ENCODE measurements at places on chromosomes 2 and 18. TPM values are rescaled to one million over a fixed set of nuclear protein-coding genes. Genes with fewer than 3 reads are reported as not detected.

DNA sequence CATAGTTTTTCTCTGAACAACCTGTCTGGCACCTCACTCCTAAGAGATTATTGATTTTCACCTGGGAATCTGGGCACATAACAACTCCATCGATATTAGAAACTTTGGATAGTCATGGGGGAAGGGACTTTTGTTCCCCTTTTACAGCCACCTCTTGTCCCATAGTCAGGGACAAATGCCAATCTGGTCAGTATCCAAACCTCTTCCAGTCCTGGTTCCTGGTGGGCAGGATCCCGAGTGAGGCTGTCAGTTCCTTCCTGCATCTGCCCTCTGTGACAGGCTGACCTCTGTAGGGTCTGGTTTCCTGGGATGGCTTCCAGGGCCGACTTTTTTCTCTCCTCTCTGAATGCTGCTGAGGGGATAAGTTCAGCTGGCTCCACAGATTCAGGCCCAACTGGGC lies 11.0 kb downstream of the KIF5C start:
- DNase-seq, result no peak

GRCh38 chr2:46697830-46698323 lies 217.7 kb downstream of the MCFD2 start:
- no peak for DNase-seq

DNA sequence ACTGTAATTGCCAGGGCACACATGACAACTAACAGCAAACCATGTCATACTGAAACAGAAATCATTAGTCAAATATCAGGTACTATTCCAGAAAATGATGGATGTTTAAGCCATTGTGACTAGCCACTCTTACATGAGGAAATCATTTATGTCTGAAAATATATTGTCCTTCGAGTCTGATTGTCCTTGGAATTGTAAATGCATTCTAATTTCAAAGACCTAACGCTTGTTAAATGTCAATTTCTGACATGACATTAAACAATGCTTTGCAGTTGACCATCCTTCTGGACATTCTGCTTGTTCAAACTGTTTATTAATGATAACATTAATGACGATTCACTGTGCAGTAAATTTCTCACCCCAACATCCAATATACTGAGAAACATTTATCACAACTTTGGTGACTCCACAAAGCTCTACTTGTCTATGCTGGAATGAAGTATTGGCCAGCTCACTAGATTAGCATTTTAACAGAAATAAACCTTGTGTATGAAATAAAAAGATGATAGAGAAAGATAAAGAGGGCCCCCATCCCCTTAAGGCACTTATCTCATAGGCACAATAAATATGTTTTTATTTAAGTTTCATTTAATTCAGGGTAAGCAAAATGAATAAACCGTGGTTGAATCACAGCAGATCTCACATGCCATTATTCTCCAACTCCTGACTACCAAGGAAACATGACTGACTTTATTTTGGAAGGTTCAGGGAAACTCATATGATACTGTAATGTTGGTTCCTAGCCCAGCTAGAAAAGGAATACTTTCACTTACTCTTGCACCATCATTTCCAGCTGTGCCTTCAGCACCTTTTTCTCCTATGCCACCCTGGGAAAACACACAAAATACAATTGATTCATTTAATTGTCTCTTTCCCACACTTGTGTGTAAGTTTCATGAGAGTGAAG lies 82.3 kb downstream of the COL3A1 start:
- DNase-seq, result peak; percentile 7

DNA sequence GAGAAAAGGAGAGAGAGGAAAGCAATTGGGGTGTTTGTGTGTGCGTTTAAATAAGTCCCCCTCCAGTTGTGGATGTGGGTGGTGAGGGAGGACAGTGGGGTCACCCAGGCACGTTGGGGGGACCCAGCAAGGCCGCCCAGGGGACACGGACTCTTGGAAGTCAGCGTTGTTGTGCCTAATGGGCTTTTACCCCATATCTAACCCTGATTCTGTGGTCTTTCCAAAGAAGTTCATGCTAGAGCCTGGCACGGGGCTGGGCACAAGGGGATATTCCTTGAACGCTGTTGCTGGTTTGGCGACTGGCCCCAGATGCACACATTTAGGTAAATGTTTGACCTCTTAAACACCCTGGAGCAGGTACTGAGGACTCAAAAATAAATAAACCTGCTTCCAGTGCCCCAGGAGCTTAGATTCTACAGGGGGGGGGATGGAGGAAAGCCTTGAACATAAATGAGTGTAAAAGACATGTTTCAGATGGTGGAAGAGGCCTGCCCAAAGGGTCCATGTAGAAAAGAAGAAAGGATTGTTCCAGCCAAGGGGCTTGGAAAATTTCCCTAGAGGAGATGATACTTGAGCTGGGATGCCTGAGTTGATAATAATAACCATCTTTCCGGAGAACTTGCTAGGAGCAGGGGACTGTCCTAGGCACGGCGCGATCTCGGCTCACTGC lies 97.7 kb upstream of the SIX3 start:
- DNase-seq, result no peak

DNA sequence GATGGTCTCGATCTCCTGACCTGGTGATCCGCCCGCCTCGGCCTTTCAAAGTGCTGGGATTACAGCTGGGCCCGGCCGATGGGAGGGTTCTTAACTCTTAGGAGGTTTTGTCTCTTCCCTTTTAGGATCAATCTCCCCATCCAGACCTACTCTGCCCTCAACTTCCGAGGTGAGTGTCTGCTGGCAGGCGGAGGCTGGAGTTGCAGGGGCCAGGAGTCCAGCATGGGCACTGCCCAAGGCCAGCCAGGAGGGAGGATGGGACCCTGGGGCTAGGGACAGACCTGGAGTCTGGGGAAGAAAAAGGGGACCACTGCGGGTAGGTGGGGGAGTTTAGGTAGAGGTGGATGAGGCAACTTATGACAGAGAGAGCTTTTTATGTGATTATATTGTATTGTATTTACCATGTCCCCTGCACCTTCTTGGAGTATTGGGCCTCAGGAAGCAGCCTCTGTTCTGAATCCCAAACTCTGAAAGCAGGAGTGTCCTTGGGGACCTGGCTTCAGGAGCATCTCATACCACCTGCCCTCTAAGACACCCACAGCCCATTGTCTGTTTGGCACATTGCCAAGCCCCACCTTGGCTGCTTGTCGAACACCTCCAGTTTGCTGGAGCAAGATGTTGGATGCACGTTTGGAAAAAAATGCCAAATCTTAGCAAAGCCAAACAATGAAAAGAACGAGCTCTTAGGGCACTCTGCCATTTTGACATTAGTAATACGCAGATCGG lies 5.6 kb downstream of the DES start:
- DNase-seq, result no peak

DNA sequence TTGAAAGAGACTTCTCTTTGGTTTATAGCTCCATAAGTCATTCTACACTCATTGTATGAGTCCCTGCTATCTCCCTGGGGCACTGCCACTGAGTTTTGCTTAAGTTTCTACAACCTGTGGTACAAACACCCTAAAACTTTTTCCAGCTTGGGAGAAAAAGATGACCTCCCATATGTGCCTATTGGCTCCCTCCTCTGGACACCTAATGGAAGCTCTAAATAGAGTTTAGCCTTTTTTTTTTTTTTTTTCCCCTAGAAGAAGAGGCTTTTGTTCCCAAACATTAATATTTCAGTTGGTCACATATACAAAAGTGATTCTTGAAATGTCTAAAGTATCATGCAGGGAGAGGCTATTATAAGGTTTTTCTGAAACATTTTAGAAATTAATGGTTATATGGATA lies 547.2 kb upstream of the TMEFF2 start:
- peak; percentile 8 for DNase-seq

- no peak for DNase-seq
Measured at GRCh38 chr2:48983551-48983950, 170.8 kb downstream of the FSHR start.

GRCh38 chr2:101435001-101435862 lies 39.7 kb downstream of the RFX8 start:
- DNase-seq, result peak; percentile 22

GRCh38 chr2:170467568-170468422 lies 247.3 kb upstream of the SP5 start:
- peak; percentile 45 for DNase-seq

GRCh38 chr18:29653671-29654215 lies 1388.8 kb downstream of the DSC3 start:
- no peak for DNase-seq

DNA sequence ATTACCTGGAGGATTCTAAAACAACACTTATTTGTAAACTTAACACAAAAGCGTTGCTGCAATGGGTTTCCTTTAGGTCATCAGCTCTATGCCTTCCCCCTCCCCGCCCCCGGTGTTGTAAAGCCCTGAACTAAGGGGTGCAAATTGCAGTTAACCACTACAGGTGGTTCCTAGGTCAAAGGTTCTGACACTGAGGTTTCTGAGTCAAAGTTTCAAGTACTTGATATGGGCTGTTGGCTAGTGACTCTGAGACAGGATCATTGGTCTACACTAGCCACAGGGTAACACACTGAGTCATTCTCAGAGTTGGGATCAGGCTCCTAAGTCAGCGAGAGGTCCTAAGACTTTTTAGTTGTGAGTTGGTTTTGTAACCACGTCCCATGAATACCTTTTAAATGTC lies 15.4 kb downstream of the IL1B start:
- peak; percentile 34 for DNase-seq

DNA sequence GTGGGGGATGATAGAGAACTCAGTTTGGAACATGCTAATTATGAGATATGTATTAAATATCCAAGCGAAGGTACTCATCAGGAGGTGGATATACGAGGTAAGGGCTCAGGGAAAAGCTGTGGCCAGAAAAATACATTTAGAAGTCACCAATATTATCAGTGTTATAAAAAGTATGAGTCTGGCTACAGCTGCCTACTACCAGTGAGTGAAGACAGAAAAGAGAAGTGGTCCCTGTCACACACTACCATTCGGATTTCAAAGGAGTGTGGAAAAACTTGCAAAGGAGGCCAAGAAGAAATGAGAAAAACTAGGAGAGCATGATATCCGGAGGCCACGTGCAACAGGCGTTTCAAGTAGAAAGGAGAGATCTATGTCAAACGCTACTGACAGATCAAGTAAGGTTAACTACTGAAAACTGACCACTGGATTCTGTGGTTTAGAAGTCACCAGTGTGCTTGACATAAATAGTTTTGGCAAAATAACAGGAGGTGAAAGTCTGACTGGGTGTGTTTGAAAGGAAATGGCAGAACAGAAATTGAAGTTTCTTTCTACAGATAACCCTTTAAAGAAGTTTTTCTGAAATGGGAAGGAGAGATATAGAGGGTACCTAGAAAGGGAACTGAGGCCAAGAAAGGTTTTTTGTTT lies 118.7 kb upstream of the DNMT3A start:
- DNase-seq, result no peak

ERFE gene
- 5.2 TPM for total RNA-seq

IL18RAP gene
- not detected for total RNA-seq

ALLC gene
- not detected for total RNA-seq

REG1A gene
- not detected for total RNA-seq

OTOS gene
- not detected for total RNA-seq

CAPN13 gene
- total RNA-seq, result not detected

Measured in M059J (cell line).